Fibroblast of skin of left quadriceps (primary cell): ENCODE measurements at places on chromosomes 1 and 21.

DNA sequence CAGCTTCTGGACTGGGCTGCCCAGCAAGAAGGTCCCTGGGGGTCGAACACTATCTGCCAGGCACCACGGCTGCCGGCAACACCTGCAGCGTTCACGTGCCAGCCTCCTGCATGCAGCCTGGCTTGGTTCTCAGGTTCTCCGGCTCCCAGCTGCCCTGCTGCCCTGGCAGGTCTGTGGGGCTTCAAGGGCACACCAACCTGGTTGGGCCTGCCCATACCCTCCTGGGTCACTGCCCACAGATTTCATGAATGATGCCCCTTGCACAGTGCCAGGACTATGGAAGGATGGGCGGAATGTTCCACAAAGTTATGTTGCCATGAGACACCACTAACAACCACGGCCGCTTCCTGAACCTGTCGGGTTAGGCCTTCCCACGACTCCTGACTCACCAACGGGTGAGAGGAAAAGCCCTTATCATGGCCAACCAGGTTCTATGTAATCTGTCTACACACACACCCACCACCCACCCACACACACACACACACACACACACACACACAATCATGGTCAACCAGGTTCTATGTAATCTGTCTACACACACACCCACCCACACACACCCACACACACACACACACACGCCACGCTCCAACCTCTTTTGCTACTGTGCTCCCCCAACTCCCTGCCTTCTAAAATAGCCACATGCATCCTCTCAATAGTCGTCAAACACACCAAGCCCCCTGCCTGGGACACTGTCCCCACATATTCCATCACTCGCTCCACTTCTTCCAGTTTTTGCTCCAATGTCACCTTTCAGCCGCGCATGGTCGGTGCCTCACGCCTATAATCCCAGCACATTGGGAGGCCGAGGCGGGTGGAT is 32.2 kb downstream of the HSPG2 start:
- no peak for DNase-seq

- peak; percentile 23 for DNase-seq
Observed at GRCh38 chr1:119815361-119815760, 4.1 kb upstream of the REG4 start.

DNA sequence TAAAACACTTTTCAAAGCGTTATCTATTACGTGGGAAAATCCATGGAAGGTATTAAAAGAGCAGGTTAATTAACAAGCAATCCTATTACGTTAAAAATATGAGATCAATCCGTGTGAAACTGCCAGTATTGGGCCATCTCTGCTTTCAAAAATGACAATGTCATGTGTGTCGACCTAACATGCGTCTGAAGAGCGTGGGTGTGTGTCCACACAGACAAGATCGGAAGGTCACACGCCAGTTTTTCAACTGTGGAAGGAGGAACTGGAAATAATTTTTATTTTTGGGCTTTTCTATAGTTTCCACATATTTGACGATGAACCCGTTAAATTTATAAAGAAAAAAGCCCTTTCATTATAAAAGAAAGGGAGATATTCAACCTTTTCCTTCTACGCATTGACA is 17.6 kb upstream of the ALDH4A1 start:
- DNase-seq, result no peak

GRCh38 chr1:244967159-244967558 is 102.8 kb upstream of the HNRNPU start:
- no peak for DNase-seq

- no peak for DNase-seq
Observed at GRCh38 chr1:77475641-77476040, 193.8 kb downstream of the AK5 start.

- no peak for DNase-seq
Observed at GRCh38 chr1:15902882-15903281, 55.4 kb downstream of the SPEN start.
